Right atrium auricular region (tissue), 2 donors: ENCODE measurements at places on chromosomes 7 and 10. TPM values are rescaled to one million over a fixed set of nuclear protein-coding genes. Genes with fewer than 3 reads are reported as not detected.

DNA sequence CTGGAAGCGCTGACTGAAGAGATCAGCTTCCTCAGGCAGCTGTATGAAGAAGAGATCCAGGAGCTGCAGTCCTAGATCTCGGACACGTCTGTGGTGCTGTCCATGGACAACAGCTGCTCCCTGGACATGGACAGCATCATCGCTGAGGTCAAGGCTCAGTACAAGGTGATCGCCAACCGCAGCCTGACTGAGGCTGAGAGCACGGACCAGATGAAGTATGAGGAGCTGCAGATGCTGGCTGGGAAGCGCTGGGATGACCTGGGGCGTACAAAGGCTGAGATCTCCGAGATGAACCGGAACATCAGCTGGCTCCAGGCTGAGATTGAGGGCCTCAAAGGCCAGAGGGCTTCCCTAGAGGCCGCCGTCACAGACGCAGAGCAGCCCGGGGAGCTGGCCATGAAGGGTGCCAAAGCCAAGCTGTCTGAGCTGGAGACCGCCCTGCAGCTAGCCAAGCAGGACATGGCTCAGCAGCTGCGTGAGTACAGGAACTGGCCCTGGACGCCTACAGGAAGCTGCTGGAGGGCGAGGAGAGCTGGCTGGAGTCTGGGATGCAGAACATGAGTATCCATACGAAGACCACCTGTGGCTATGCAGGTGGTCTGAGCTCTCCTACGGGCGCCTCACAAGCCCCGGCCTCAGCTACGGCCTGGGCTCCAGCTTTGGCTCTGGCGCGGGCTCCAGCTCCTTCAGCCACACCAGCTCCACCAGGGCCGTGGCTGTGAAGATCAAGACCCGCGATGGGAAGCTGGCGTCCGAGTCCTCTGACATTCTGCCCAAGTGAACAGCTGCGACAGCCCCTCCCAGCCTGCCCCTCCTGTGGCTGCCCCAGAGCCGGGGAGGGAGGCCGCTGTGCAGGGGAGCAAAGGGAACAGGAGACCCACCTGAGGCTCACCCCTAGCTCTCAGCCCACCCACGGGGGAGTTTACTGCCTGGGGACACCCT, 24.9 kb upstream of the AMPH start:
- no peak for DNase-seq

GRCh38 chr10:73887294-73888039, 13.1 kb upstream of the CAMK2G start:
- DNase-seq: peak; percentile 88

Gene ASAH2
- 2.2 TPM for total RNA-seq

Gene WDR86
- 0.33 TPM for total RNA-seq

Gene MNX1
- total RNA-seq: not detected
